ENCODE measurements at places on chromosomes 13 and 19. TPM values are rescaled to one million over a fixed set of nuclear protein-coding genes. Genes with fewer than 3 reads are reported as not detected.

Gene SLITRK5
- total RNA-seq: 0.58 TPM

Gene SBNO2
- 33.0 TPM for total RNA-seq

Gene OR7D2
- total RNA-seq: not detected

Gene BRME1
- 0.37 TPM for total RNA-seq

Gene CATSPERD
- total RNA-seq: not detected

Gene JAK3
- 0.19 TPM for total RNA-seq

Gene PGPEP1
- total RNA-seq: 3.5 TPM

Gene AXL
- total RNA-seq: 107 TPM

Gene CEACAM3
- not detected for total RNA-seq
